ENCODE measurements at places on chromosomes 6 and 20.
A peak's percentile ranks its signal among the peaks of the same experiment; 100 is the strongest.

GRCh38 chr20:63082308-63082938 is 75.7 kb upstream of the BHLHE23 start:
- DNase-seq: peak; percentile 29

DNA sequence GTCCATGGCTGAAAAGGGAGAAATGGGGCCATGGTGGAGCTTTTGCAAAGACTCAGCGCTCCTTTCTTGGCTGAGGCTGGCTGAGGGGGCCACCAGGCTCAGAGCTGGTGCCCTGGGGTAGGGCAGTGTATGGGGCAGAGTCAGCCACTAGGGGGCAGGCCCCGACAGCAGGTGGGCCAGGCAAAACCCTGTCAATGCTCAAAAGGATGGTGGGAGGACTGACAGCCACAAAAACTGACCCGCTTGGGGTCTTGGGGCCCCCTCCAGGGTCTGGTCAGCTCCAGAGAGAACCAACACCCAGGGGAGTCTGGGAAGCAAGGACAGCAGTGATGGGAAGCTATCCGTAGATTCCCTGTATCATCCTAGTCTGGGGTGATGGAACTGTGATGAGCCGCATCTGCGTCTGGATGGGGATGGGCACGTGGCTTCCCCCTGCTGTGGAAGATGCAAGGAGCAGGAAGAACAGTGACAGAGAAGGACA is 306.9 kb downstream of the DHX35 start:
- DNase-seq: peak; percentile 16

DNA sequence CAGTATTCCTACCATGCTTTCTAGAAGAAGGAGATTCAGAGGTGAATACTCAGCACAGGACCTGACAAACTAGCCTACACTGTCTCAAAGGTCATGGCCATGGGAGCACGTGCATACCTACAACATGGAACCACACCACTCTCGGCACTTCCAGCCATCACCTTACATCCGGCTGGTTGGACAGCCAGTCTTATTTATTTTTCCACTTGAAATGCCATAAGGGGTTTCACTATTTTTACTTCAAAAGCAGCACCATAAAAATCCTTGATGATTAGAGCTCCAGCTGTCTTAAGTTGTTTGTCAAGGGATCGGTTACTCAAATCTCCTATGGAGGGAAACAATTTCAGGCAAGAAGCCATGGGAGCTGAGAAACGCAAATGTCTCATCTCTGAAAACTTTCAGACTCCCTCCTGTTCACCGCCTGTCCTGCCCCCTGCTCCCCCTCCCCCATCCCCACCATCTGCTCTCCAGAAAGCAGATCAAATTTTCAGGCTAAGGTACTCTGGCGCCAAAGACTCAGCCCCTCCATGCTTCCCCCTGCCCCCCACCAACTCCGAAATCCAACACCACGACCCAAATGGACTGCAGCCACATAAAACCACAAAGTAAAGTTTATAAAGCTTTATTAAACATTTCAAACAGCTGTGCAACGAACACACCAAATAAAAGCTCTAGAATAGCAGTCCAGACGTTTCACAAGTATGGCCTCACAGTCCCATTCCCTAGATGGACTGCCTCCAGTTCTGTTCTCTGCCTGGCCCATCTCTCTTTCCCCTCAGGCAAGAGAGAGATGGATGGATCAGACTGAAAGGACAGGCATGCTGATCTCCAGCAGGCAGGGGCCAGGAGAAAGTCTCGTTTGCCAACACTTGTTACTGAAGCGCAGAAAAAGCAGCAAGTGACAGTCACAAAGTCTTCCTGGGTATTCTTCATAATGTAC is 4.0 kb upstream of the NNAT start:
- no peak for DNase-seq

- DNase-seq: no peak
These were observed 382.3 kb upstream of the ID4 start for GRCh38 chr6:19454721-19455392.

DNA sequence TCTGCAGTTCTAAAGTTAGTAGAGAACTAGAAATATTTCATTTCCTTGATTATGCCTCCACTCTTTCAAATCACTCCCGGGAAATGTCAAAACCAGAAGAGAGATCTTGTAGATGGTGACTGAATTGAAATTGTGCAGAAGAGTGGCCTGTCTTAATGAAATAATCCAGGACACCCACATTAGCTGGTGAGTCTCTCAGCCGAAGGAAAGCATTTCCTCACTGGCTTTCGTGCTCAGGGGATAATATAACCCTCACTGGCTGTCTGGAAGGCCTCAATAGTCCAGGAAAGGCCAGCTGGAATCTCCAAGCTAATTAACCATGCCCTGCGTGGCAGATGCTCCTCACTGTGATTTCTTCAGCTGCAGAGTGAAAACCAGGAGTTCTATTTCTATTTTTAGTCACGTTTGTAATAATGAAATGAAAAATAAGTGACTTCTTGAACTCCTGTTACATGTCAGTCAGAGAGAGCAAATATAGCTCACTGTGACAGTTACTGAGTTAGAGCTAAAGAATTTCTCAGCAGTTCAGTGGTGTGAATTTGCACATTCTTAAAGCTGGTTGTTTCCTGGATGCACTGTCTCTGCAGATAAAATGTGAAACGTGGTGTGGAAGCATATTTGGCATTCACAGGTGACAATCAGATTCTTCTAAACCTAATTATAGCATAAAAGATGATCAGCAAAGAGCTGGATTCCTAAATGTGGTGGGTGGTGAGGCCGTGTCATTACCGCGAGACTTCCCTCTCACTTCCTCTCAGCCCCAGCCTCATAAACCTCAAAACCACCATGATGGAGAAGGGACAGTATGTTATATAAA is 211.7 kb downstream of the LMBRD1 start:
- DNase-seq: no peak

DNA sequence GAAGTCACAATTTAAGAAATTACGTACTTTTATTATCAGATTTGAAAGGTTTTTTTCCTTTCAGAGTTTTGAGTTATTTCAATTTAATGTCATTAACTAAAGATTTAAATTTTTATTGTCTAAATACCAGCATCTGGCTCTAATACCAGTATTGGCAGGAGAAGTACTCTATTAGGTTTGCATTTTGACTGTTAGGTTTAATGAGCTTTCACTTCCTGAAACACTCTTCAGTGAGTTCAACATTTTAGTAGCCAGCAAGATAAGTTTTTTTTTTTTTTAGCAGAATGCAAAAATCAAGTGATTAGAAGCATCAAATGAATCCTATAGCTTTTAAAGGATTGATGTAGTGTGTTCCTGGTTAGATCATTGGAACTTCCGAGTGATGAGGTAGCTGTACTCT is 34.0 kb upstream of the SCGN start:
- DNase-seq: no peak

DNA sequence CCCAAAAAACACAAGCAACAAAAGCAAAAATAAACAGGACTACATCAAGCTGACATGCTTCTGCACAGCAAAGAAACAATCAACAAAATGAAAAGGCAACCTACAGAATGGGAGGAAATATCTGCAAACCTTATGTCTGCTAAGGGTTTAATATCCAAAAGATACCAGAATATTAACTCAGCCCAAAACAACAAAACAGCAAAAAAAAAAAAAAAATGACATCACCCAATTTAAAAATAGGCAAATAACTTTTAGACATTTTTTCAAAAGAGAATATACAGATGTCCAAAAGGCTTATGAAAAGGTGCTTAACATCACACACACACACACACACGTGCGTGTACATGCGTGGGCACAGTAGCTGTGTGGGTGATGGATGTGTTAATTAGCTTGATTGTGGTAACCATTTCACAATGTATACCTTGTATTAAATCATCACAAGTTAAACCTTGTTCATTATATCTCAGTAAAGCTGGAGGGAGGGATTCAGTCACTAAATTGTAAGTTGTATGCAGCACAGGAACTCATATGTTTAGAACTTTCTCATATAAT is 52.4 kb downstream of the QKI start:
- no peak for DNase-seq

DNA sequence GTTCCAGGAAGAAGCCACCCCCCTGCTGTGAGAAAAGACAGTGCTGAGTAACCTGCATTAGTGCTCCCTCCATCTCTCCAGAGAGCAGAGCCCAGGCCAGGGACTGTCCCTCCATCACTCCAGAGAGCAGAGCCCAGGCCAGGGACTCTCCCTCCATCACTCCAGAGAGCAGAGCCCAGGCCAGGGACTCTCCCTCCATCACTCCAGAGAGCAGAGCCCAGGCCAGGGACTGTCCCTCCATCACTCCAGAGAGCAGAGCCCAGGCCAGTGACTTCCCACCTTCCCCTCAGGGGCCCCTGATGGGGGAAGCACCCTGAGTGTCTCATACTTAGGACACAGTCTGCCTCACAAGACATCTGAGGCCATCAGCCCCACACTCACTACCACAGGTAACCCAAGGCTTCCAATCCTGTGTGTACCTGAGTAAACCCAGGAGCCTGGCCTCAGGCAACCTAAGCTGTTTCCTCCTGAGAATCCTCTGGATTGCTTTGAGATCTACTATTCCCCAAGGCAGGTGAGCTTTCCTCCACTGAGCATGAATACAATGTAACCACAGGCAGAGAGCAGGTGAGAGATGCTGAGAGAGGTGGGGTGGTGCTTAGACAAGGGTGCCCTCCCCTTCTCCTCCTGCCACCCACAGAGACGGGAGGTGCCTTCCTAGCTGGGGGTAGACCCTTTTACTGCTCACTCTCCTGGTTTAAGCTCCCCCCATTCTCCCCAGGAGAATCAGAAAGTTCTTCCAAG is 4.9 kb downstream of the TBXT start:
- DNase-seq: no peak

DNA sequence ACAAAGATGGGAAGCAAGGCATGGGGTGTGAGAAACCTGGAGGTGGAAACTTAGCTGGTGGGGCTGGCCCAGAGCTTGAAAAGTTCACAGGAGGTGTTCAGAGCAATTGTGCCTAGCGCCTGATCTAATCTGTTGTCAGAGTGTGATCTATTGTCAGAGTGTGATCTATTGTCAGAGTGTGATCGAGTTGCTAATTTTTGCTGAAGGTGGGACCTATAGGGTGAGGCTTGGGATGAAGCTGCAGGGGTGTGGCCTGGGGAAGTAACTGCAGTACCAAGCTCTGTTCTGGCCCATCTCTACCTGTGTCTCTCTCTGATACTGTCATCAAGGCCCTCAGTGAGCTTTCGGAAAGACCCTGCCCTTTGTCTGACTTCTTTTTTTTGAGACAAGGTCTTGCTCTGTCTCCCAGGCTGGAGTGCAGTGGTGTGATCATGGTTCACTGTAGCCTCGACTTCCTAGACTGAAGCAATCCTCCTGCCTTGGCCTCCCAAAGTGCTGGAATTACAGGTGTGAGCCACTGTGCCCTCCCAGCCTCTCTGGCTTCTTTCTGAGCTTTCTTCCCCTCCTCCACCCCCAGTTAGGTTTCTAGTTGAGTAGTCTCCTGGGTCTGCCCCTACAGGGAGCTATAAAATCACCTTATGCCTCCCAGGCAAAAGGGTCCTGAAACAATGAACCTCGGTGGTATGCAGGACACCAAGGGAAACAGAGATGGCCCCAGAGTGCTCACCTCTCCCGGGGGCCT is 150.8 kb upstream of the RNF24 start:
- no peak for DNase-seq

- DNase-seq: no peak
These were observed 164.8 kb downstream of the QKI start for GRCh38 chr6:163579111-163579879.

GRCh38 chr6:119148825-119149525 is 70.5 kb upstream of the FAM184A start:
- DNase-seq: no peak

DNA sequence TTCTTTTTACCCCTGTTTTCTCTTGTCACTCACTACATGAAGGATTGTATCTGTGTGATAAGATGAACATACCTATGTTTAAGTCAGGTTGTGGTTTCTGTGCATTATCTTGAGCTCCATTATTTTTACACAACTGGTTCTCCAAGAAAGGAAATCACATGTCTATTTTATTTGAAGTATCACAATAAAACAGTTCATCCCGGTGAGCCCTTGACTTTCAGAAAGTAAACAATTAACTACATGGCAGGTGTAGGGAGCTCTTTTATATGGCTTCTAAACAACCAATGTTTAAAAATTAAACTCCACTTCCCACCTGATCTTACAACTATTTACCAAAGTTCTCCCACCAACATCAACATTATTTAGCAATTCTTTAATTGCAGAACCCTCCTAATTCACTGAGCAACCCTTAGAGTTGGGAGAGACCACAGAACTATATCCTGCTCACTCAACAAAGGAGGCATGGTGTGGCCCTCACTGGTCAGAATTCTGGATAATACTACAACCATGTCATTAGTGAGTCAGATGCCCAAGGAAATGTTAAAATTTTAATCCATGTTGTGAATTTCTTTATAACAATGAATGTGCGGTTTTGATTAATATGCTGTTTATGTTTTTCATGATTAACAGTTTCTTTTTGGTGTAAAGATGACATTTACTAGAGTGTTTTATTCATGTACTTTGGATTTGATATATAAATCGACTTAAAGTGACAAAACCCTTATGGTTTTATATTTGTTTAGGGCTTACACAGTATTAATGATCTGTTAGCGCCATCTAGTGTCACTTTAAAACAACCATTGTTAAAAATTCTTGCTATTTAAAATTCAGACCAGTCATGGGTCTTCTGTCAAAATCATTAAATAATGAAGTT is 50.0 kb upstream of the SCGN start:
- no peak for DNase-seq

- DNase-seq: no peak
These were observed 41.2 kb downstream of the XRN2 start for GRCh38 chr20:21344206-21344900.

DNA sequence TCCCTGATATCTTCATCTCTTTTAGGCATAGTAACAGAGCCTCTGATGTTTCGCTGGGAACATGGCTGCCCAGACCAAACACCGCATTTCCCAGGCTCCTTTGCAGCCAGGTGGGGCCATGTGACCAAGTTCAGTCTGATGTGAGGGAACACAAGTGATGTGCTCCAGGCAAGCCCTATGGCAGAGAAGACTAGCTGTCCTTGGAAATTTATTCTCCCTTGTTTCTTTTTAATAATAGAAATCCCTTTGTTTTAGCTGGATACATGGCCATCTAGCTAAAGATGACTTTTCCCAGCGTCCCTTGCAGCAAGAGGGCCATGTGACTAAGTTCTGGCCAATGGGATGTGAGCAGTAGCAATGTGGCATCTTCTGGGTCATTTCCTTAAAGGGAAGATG is 30.8 kb downstream of the SLC2A10 start:
- no peak for DNase-seq

GRCh38 chr6:148523048-148523447 is 180.4 kb downstream of the SASH1 start:
- no peak for DNase-seq

DNA sequence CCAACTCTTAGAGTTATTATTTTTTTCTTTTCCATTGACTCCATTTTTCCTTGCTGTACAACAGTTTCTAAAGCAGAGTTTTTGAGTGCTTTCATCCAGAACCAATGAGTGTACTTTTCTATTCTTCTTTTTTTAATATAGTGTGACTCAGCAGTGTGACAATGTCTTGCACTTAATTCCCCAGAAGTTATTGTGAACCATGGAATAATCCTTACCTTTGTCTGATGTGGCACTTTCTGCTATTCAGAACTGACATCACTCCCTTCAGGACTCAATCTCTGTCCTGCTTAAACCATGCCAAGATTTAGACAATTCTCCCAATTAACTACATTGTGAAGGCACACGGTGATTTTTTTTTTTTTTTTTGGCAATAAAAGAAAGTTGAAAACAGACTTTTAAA is 41.5 kb downstream of the GRIK2 start:
- DNase-seq: no peak

- no peak for DNase-seq
These were observed 172.3 kb upstream of the CST7 start for GRCh38 chr20:24776755-24777271.
